ENCODE measurements at places on chromosomes 5 and 9.

GRCh38 chr5:107979291-107979690 is 308.6 kb upstream of the EFNA5 start:
- no peak for DNase-seq

DNA sequence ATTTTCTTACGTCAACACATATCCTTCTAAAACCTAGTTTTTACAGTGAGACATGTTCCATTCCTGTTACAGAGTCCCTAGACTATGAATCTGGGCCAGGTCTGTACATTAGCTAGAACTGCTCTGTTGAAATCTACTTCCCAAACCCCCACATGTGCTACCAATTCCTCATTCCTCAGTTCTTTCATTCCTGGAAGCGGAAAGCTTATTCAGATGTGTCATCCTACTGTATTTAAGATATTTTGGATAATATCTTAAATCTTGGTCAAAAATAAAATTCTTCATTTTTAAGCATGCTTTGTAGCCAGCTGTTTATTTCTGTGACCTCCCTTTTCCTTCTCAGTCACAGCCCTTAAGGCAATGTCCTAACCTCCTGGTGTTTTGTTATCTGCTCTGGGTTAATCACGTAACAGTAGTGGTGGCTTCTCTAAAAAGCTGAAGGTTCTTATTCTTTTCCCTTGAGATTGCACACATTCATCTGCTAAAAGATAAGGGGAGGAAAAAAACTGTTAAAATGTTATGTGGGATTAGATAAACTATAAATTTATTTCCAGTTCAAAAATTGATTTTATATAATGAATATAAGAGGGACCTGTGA is 35.6 kb downstream of the GLRX start:
- no peak for DNase-seq

DNA sequence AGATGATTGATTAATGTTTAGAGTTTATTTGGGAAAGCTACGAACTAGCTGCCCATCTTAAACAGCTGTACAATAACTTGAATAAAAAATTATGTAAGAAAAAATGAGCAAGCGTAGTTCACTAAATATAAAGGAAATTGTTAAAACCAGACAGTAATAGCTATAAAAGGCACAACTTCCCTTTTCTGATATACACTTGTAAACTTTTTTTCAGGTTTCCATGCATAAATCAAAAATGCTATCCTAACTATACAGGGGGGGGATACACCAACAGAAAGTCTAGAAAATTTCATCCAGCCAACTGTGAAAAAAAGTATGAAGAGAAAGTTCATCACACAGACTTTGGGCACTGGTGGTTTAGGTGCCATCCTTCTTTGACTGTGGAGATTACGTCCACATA is 122.3 kb downstream of the NR3C1 start:
- no peak for DNase-seq

GRCh38 chr9:95463148-95464060 is 53.4 kb downstream of the PTCH1 start:
- DNase-seq = no peak

GRCh38 chr5:171080186-171080938 is 218.5 kb downstream of the RANBP17 start:
- no peak for DNase-seq

- peak; percentile 14 for DNase-seq
Measured at GRCh38 chr9:137354845-137355760, 53.0 kb upstream of the NRARP start.

GRCh38 chr5:62268234-62268633 is 37.8 kb upstream of the KIF2A start:
- peak; percentile 29 for DNase-seq

DNA sequence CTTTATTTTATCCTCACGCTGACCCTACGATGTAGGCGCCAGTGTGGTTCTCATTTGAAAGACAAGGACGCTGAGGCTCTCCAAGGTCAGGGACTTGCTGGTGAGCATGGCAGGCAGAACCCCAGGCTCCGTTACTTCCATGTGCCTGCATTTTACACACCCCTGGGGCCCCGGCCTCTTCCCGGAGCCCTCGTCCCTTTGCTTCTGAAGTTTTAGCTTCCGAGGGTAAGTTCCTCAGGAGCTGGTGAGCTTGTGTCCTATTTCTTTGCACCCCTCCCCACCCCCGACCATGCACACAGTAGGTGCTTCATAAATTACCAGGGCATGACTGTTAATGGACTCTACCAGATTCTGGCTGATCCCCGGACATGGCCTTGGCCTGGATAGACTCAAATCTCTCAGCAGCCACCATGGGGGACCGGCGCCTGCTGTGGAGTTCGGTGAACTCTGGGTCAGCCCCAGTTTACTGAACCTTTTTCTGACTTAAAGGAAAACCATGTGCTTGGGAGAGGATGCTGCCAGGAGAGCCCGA is 59.3 kb upstream of the RNU6ATAC start:
- DNase-seq = no peak

GRCh38 chr5:58871648-58872242 is 288.9 kb downstream of the RAB3C start:
- DNase-seq = peak; percentile 52

DNA sequence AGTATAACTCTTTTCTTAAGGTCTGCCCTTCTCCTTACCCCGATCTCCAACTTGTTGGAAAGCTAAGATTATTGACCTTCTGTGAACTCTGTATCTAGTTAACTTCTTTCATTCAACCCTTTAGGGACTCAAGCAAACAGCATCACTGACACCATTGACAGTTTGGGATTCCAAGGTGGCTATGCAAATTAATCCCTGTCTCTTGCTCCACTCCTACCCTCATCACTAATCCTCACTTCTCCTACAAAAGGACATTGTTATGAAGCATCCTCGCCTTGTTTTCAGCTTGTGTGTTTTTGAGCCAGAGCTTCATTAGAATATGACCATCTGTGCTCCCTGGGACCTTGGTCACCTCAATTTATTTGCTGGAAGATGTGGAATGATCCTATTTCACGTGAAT is 337.9 kb downstream of the PDE4D start:
- no peak for DNase-seq

DNA sequence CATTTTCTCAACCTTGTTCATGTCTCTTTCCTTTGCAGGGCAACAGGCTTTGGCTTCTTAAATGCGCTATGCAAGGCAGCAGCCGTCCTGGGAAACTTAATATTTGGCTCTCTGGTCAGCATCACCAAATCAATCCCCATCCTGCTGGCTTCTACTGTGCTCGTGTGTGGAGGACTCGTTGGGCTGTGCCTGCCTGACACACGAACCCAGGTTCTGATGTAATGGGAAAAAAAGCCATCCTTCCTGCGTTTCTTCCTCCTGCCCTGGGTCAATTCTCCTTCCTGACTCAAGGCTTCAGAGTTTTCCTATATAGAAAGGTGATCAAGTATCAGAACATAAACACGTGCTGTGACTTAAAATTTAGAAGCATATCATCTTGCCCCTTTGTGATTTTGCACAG is 77.8 kb upstream of the IQGAP2 start:
- DNase-seq = no peak

DNA sequence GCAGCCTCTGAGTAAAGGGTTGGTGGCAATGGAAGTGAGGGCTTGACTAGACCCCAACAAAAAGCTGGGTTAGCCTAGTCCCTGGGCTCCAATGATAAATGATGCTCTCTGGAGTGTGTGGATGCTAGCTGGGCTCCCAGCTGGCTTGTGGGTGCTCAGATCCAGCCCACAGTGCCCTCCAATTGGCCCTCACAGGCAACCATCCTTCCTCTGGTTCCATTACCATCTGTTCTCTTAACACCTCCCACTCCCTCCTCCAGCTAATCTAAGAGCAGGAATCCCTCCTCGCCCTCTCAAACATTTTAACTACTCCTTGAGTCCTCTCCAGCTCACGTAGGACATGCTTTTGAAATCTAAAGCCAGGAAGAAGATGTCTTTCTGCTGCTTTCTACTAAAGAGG is 25.2 kb upstream of the FRMD3 start:
- no peak for DNase-seq

DNA sequence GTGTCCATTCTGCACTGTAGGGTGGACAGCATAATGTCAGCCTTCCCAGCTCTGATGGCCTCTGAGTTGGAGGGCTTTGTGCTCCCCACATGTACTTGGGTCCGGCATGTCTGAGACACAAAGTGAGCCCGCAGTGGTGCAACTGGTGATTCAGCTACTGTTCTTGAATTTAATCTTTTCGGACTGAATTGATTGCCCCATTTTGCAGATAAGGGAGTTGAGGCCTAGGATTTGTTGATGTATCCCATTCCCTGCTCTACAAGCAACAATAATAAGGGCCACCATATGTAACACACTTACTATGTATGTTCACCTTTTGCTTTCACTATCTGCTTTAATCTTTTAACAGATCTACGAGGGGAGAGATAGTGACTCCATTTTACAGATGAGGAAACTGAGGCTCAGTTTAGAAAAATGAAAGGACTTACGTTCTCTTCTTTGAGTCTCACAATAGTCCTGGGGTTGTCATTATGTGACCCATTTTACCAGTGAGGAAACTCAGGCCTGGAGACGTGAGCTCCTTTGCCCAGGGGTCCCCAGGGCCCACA is 4.5 kb downstream of the GSN start:
- no peak for DNase-seq

GRCh38 chr5:119343766-119344165 is 12.1 kb upstream of the TNFAIP8 start:
- DNase-seq = no peak

DNA sequence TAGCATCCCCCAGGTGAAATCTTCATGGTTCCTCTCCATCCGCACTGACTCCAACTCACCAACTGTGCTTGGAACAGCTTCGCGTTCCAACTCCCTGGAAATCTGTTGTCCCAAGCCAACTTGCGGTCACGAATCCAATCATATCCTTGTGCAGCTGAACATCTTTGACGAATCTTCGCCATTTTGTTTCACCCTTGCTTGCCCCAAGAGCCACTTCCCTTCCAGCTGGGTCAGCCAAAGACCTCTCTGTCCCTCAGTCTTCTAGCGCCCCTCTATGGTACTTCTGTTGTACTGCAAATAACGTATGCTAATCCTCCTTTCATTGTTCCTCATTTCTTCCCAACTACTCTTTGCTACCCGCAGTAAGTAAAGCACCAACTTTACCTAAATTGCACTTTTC is 61.0 kb upstream of the TARS1 start:
- DNase-seq = no peak

GRCh38 chr5:17916446-17916845 is 282.2 kb downstream of the TAF11L14 start:
- no peak for DNase-seq

DNA sequence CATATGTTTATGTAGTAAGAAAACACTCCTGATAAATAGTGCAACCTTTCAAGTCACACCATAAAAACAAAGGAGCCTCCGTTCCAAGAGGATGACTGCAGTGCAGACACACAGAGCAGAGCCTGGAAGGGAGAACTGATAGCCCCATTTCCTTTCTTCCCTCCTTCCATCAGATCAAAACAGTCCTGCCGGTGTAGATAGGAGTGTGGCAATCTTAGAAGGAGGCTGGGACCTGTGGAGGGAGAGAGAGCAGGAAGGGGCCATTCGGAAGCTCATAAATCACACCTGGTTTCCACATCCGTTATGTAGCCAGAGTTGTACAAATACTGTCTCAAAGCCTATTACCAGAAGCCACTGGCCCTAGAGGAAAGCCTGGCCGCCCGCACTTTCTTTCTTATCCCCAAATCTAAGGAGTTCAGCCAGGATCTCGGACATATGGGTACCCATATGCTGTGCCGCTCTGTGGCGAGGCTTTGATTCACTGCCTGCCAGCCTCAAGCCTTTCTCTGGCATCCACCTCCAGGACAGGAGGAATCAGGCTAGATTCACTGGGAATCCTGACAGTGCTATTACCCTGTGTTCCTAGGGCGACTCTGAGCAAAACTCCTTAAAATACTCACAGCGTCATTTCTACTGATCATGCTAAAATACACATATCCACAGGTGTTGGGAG is 26.9 kb downstream of the DAP start:
- DNase-seq = no peak

DNA sequence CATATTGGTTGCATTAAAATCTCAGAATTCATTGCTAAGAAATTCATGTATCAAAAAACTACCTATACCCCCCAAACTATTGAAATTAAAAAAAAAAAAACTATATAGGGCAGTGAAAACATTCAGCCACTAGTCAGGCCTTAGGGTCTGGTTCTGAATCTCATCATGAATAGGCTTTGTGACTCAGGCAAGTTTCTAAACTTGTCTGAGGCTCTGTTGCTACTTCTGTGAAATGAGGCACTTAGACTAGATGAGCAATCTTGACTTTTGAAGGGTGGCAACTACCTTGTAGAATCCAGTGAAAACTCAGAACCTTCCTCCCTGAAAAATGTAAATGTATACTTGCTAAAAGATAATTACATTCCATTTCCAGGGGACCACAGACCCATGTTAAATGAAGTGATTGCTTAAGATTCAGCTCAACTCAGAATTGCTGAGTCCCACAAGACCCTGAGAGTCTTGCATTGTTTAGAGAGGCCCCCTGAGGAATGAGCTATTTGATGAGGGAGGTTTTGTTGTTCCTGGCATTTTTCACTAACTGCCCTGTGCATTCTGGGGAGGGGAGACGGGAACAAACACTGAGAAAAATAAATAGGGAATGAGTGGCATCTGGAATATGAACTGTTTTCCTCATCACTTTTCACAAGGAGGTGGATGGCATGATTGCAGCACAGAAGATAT is 29.5 kb downstream of the RAI14 start:
- no peak for DNase-seq

GRCh38 chr9:547314-547713 is 294.2 kb upstream of the DMRT1 start:
- DNase-seq = no peak

DNA sequence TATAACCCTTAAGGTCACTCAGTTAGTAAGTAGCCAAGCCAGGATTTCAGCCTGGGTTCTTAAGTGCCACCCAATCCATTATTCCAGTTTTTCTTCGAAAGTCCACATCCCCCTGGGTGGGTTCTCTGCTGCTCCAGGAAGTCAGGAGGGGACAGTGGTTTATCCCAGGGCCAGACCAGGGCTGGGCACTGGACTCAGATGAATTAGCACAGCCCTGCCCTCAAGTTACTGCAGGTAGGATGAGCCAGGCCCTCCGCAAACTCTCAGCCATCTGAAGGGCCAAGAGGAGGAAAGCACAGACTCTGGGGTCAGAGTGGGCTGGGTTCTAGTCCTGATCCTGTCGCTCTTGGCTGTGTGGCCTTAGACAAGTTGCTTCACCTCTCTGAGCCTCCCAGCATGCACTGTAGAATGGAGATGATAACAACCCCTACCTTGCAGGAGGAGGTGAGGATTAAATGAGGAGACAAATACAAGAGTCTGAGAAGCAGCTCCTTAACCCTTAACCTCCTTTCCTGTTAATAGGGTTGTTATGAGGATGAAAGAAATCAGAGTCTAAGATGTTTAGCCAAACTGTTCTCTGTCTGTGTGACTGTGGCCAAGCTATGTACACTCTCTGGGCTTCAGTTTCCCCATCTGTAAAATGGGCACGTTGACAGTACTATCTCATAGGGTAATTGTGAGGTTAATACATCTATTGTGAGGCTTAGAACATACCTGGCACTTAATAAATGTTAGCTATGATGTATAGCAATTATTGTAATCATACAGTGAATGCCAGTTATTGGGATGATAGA is 6.8 kb upstream of the NEURL1B start:
- no peak for DNase-seq
